Suprapubic skin (tissue), 4 donors: ENCODE measurements at places on chromosomes 6 and 20.

GRCh38 chr20:36886859-36887751, 11.2 kb downstream of the TLDC2 start:
- DNase-seq, result peak; percentile 93

- DNase-seq, result no peak
These were observed 36.6 kb downstream of the ZNF311 start for GRCh38 chr6:28968476-28968875.

DNA sequence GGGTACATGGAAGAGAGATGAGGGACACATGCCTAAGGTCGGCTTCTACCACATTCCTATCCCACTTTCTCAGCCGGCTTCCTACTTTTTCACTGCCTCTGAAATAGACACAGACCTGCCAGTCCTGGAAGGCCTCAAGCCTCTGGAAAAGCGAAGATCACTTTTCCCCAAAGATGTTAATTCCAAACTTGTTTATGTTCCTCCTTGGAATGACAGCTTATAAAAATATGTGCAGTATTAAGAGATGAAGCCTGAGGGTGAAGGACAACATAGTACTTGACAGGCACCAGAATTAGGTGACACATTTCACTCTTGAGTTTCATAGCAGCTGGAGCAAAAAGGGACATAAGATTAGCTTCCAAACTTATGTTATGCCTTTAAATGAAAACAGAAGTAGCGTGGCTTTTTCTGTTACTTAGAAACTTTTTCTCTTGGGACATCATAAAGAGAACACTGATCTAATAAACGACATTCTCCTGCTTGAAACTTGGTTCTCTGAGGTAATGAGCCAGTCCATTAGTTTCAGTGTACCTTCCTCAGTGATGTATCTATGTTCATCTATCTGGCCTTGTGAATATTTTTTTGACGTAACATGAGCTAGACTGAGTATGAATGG, 25.3 kb downstream of the FOXO3 start:
- DNase-seq, result no peak

DNA sequence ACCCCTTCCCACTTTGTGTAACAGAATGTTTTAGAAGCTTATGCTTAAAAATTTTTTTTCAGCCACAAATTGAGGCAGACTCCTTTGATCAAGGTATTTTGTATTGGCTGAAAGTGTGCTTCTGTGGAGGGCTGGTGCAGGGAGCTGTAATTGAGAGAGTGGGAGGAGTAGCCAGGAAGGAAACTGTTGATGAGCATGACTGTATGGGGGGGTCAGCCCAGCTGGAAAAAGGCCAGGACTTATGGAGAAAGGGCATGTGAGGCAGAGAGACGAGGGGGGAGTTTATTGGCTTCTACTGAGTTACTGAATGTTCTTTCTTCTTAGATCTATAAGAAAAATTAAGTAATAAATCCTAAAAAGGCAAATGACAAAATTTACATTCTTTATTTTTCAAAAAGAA, 13.4 kb downstream of the RFPL4B start:
- no peak for DNase-seq

DNA sequence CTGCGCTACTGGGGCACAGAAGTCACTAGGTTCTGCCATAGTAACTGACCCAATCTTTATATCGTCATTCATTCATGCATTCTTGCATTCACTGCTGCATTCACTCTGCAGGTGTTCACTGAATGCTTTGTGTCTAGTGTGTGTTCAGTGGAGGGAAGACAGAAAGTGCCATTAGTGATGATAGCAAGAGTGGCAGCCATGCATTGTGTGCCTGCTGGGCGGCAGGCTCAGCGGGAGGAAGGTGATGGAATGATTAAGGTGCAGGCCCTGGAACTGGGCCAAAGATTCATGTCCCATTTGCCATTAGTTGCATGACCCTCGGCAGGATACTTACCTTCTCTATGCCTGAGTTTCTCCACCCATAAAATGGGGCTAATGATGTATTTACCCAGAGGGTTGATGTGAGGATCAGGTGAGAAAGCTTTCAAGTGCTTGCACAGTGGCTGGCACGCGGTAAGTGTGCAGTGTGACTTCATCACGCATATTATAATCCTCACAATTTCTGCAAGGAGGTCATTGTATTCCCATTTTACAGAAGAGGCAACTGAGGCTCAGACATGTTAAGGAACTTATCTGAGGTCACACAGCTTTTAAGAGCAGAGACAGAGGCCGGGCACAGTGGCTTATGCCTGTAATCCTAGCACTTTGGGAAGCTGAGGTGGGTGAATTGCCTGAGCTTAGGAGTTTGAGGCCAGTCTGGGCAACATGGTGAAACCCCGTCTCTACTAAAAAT, 40.1 kb downstream of the ITPR3 start:
- DNase-seq, result no peak

DNA sequence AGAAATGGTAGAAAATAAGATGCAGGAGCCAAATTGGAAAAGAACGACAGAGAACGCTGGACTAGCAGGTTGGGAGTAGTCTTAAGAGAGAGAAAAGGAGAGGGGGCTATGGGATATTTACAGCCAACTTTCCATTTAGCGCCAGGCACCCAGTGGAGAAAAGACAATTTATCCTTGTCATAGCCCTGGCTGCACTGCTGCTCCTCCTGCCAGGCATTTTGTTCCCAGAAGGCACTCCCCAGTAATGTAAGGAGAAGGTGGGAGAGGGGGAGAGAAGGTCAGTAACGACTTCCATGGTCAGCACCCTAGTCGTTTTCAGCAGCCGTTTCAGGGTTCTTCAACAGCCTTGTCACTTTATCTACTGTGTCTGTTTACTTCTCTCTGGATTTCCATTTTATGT, 159.0 kb downstream of the TRMT11 start:
- no peak for DNase-seq

DNA sequence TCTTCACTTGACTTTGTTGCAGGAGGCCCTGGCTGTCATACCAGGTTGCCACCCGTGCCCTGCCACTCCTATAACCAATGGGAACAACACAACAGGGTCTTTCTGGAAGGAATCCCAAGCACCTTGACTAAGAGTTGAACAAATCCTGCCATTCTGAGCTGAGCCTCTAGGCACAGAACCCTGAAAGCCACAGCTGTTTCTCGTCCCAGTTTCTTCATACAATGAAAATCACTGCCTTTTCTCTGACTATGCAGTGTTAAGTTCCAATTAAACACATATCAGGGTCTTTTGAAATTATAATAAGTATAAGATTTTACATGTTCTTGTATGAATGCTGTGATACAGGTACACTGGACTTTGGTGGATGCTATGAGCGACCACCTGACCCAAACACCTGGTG, 54.4 kb downstream of the RIPOR2 start:
- no peak for DNase-seq

- no peak for DNase-seq
These were observed 7.4 kb downstream of the SCAF8 start for GRCh38 chr6:154740658-154741057.

- DNase-seq, result no peak
These were observed 25.8 kb upstream of the SLC17A3 start for GRCh38 chr6:25899580-25900408.

GRCh38 chr6:111551521-111552231, 54.0 kb downstream of the TRAF3IP2 start:
- DNase-seq, result no peak
